Activated T-helper 1 cell treated with anti-CD3 and anti-CD28 coated beads, Interleukin-12 subunit alpha, Interleukin-12 subunit beta, Interleukin-2, Interleukin-4 antibody, amounts not matched to agents 30 ng/mL and 10 ng/mL and 1 ng/mL, durations not matched to agents 14 hours and 24 hours and 36 hours (primary cell): ENCODE measurements at places on chromosomes 5 and 9.
A peak's percentile ranks its signal among the peaks of the same experiment; 100 is the strongest.

GRCh38 chr9:91795598-91796241 lies 154.3 kb downstream of the ROR2 start:
- no peak overlapping the region for H3K4me3 ChIP-seq
- H3K27ac ChIP-seq = peak overlapping the region; percentile 71
- H3K27me3 ChIP-seq = peaks cover 5% of the 10 kb centered on the region
- DNase-seq = no peak
- no peaks in the 10 kb centered on the region for H3K36me3 ChIP-seq

GRCh38 chr9:77598524-77598923 lies 49.6 kb downstream of the GNA14 start:
- no peak overlapping the region for H3K4me3 ChIP-seq
- no peaks in the 10 kb centered on the region for H3K36me3 ChIP-seq
- peaks cover 7% of the 10 kb centered on the region for H3K27me3 ChIP-seq
- H3K27ac ChIP-seq = no peak overlapping the region
- H3K4me1 ChIP-seq = no peaks in the 10 kb centered on the region

DNA sequence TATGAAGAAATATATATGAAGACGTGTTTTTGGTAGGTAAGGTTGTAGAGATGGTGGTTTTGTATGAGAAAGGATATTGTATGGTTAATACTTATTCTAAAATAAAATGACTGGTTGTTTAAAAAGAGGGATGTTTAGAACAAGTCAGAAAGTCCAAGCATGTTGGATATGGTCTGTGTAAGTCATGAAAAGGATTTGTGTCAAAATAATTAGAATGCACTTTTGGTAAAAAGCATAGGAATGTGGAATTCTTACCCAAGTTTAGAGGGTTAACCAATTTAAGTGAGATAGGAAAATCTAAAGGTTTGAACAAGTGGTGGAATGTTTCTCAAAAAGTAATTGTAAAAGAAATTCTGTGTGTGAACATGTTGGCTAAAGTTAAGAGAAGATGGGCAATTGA lies 1556.5 kb upstream of the C9orf72 start:
- H3K27ac ChIP-seq = no peak overlapping the region
- DNase-seq = no peak
- H3K36me3 ChIP-seq = no peaks in the 10 kb centered on the region
- no peaks in the 10 kb centered on the region for H3K4me1 ChIP-seq
- H3K27me3 ChIP-seq = no peaks in the 10 kb centered on the region

- H3K27ac ChIP-seq = no peak overlapping the region
- peaks cover 3% of the 10 kb centered on the region for H3K27me3 ChIP-seq
- no peak overlapping the region for H3K4me3 ChIP-seq
- H3K4me1 ChIP-seq = no peaks in the 10 kb centered on the region
- no peak for DNase-seq
Measured at GRCh38 chr9:115300874-115301273, 182.9 kb upstream of the TNC start.

GRCh38 chr5:131396630-131397273 lies 132.9 kb downstream of the CDC42SE2 start:
- H3K27me3 ChIP-seq = no peaks in the 10 kb centered on the region
- peaks cover 76% of the 10 kb centered on the region for H3K4me1 ChIP-seq
- H3K36me3 ChIP-seq = peaks cover 75% of the 10 kb centered on the region
- H3K27ac ChIP-seq = peak overlapping the region; percentile 95
- peak overlapping the region; percentile 71 for H3K4me3 ChIP-seq

DNA sequence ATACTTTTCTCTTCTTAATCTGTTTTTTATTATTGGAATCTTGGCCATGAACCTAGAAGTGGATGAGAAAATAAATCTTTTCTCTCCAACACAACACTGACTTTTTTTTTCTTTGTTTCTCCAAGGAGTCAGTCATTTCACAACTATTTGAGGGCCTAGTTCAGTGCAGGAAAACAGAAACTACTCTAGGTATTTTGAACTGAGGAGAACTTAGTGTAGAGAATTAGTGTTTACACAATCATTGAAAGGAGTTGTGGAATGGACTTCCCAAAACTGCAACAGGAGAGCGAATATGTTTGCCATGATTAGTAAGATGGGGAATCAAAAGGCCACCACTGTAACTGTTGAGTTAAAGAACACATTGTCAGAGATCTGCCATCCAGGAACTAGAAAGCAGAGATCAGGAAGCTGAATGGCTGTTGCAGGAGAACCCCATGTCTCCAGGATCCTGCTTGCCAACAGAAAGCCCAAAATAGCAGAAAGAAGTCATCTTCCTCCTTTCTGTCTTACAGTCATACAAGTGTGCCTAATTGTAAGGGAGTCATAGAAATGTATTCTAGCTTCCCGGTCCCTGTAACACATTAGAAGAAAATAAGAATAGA lies 20.3 kb upstream of the PCDH1 start:
- no peaks in the 10 kb centered on the region for H3K36me3 ChIP-seq
- H3K4me1 ChIP-seq = no peaks in the 10 kb centered on the region
- no peak overlapping the region for H3K27ac ChIP-seq
- no peak for DNase-seq
- H3K4me3 ChIP-seq = no peak overlapping the region
- peaks cover 18% of the 10 kb centered on the region for H3K27me3 ChIP-seq

GRCh38 chr5:33370466-33370859 lies 70.3 kb upstream of the TARS1 start:
- H3K4me1 ChIP-seq = no peaks in the 10 kb centered on the region
- DNase-seq = no peak
- no peak overlapping the region for H3K27ac ChIP-seq
- H3K36me3 ChIP-seq = no peaks in the 10 kb centered on the region

DNA sequence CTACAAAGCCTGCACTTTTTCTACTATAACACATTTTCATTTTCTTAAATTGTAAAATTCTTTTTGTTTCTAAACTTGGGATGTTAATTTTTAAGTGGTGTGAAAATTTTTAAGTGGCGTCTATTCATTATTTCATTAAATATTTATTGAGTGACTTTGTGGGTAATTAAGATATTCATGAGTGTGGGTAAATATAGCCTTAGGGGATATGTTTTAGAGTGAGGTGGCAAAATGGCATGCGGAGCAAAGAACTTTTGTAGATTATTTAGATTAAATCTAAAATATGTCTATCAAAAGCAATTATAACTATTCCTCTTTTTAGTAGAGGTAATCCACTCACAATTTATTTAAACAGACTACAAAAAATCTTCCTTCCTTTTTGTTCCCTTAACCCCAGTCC lies 188.4 kb downstream of the PCSK1 start:
- H3K27me3 ChIP-seq = peaks cover 7% of the 10 kb centered on the region
- H3K4me3 ChIP-seq = no peak overlapping the region
- H3K27ac ChIP-seq = no peak overlapping the region
- H3K36me3 ChIP-seq = no peaks in the 10 kb centered on the region
- H3K4me1 ChIP-seq = no peaks in the 10 kb centered on the region

DNA sequence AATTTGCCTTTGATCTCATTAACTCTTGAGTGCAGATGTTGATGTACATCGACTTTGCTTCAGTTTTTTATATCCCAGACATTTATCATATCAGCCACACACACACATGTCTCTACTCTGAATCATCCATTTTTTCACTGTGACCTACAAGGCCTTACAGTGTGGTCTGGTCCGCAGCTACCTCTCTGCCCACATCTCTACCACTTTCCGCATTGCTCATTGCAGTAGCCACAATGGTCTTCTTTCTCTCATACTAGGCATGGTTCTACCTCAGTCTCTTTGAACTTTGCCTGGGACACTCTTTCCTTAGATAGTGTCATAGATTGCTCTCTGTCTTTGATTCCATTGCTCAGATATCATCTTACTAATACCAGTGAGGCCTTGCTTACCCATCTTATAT lies 87.9 kb upstream of the FSD1L start:
- peaks cover 18% of the 10 kb centered on the region for H3K4me1 ChIP-seq
- peaks cover 5% of the 10 kb centered on the region for H3K36me3 ChIP-seq
- no peak overlapping the region for H3K4me3 ChIP-seq
- DNase-seq = peak; percentile 11
- peaks cover 7% of the 10 kb centered on the region for H3K27me3 ChIP-seq

DNA sequence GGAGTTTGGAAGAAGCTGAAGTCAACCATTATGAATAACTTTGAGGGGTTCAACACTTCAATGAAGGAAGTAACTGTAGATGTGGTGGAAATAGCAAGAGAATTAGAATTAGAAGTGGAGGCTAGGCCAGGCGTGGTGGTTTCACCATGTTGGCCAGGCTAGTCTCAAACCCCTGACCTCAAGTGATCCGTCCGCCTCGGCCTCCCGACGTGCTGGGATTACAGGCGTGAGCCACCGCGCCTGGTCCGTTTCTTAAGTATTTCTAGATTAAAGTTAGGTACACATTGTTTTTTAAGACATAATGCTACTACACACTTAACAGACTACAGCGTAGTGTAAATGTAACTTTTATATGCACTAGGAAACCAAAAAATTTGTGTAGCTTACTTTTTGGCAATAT lies 14.1 kb downstream of the FNIP1 start:
- no peak overlapping the region for H3K4me3 ChIP-seq
- peaks cover 17% of the 10 kb centered on the region for H3K36me3 ChIP-seq
- H3K27me3 ChIP-seq = no peaks in the 10 kb centered on the region
- H3K27ac ChIP-seq = no peak overlapping the region

DNA sequence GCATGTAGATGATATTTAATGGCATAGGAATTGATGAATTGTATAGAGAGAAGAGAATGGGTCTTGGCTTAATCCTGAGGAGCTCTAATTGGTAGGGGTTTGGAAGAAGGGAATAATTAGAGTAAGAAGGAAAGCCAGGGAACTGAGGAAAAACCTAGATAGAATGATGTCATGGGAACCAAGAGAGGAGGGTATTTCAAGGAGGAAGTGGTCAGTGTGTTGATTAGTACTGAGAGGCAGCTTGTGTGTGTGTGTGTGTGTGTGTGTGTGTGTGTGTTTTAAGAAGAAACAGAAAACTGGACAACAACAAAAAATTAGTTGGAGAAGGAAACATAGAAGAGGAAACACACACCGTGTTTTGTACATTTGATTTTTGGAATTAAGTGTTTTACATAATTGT lies 42.8 kb downstream of the MAST4 start:
- H3K27me3 ChIP-seq = peaks cover 11% of the 10 kb centered on the region
- H3K4me1 ChIP-seq = peaks cover 6% of the 10 kb centered on the region
- no peak for DNase-seq
- no peaks in the 10 kb centered on the region for H3K36me3 ChIP-seq
- H3K4me3 ChIP-seq = no peak overlapping the region

GRCh38 chr5:51487952-51488351 lies 104.7 kb downstream of the ISL1 start:
- H3K27me3 ChIP-seq = no peaks in the 10 kb centered on the region
- no peak for DNase-seq
- no peaks in the 10 kb centered on the region for H3K4me1 ChIP-seq
- H3K36me3 ChIP-seq = no peaks in the 10 kb centered on the region

DNA sequence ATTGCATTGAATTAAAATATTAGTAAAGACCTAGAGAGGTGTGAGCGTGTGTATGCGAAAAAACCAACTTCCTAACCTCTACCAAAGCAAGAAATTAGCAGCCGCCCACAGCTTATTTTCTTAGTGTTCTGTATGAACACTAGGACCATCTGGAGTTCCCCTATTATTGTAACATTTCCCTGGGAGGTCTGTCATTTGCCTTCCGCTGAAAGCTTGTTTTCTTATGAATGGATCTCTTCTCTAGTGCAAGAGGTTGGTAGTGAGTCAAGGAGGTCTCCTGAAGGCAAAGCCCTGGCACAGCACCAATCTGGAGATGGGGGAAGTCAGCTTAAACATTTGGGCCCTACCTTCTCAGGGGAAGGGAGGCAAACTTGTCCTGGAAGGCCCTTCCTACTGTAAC lies 10.8 kb downstream of the TNFSF8 start:
- H3K4me3 ChIP-seq = peak overlapping the region; percentile 63
- H3K27me3 ChIP-seq = no peaks in the 10 kb centered on the region
- H3K27ac ChIP-seq = peak overlapping the region; percentile 64
- DNase-seq = no peak

DNA sequence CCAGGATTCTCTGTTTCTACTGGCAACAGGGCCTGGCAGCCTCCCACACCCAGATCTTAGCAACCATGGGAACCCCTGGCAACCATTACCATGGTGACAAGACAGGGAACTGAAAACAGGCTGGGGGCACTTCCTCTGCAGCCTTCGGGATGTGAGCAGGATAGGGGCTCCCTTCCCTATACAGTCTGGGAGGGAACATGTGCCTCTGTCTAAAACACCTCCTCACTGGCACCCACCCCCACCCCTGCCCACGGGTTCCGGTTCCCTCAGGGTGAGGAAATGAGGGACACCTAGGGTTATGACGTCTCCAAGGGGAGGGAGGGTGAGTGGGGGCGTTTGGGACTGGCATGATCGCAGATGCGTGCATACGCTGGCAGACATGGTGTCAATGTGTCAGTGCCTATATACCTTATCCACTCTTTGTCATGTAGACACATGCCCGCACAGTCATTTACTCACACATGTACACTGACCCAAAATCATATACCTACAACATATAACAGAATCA lies 3.0 kb upstream of the DNAJB5 start:
- peaks cover 84% of the 10 kb centered on the region for H3K4me1 ChIP-seq
- H3K4me3 ChIP-seq = peak overlapping the region; percentile 37
- peak overlapping the region; percentile 90 for H3K27ac ChIP-seq
- no peaks in the 10 kb centered on the region for H3K36me3 ChIP-seq
